Stimulated activated naive CD8-positive, alpha-beta T cell treated with anti-CD3 and anti-CD28 coated beads, Interleukin-15, amount 100 ng/mL, for 72 hours (primary cell): ENCODE measurements at places on chromosomes 12 and 14.

DNA sequence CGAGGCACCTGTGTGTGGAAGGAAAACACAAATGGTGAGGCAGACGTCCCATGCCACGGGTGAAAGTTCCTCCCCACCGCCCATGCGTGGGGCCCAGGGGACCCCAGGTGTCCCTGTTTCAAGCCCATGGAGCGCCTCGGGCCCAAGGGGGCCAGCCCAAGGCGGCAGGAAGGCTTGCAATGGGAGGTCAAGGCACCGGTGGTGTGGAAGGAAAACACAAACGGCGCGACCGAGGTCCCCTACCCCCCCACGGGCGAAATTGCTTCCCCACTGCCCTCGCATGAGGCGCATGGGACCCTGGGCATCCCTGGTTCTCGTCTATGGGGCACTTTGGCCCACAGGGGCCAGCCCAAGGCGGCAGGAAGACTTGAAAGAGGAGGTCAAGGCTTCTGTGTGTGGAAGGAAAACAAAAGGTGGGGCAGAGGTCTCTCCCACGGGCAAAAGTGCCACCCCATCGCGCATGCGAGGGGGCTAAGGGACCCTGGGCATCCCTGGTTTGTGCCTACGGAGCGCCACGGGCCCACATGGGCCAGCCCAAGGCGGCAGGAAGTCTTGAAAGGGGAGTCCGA lies 379.4 kb downstream of the ALG10 start:
- no peak for DNase-seq

- DNase-seq = no peak
Observed at GRCh38 chr12:45350861-45351260, 135.0 kb downstream of the ANO6 start.

GRCh38 chr14:69582212-69582611 lies 7.5 kb upstream of the CCDC177 start:
- no peak for DNase-seq

DNA sequence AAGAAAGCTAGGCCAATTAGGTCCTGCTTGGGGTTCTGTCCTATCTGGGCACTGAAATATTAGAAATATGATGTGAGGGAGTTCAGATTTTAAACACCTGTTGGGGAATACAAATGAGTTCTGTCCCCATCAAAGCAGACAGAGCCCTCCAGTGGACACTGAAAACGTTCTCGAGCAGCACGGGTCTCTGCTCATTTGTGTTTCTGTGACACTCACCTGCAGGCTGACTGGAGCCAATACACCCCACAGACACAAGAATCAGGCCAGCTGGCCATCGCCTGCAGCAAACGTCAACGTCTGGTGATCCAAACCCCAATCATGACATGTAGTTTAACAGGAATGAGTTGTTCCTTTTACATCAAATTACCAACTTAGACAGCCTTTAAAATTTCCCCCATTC lies 493.4 kb upstream of the TMEM132C start:
- DNase-seq = no peak

DNA sequence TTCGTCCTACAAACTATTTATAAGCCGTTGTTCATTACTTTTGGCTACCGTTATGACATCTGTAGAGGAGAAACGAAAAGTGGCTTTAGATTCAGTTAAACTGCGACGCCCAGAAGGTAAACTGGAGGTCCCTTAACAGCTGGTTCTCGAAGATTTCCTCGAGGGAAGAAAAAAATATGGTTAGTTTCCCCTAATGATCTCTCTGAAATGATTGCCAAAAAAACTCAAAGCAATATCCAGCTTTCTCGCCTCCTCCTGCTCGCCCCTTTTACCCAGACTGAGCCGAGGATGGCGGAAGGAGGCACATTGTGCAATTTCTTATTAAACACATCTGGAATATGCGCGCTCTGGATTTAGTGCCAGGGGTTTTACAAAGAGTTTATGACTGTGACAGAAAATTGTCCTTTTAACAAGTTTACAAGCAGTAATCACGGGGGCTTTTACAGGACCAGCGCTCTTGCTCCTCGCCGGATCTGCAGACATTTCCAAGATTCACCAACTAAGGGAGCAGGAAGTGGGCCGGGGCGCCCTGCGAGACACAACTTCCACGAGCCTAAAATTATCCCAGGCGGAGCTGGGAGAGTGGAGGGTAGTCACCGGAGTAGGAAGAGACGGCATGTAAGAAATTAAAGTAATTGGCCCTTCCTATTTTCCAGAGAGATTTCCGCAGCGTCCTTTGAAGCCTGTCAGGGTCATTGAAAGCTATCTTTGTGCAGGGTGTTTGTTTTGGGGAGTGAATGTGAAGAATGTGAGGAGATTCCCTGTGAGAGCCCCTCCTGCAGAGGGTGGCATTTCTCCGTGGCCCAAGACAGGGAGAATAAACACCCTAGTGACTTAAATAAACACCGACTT lies 5.6 kb downstream of the SIX1 start:
- no peak for DNase-seq

DNA sequence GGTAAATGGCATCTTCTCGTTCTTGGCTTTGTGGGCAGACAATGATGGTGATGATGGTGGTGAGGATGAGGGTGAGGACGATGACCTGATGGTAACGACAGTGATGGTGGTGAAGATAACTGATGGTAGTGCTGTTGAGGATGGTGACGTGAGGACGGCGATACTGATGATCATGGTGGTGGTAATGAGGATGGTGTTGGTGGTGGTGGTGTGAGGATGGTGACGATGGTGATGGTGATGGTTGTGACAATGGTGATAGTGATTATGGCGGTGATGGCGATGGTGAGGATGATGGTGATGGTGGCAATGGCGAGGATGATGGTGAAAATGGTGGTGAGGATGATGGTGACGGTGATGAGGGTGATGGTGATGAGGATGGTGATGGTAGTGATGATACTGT lies 54.5 kb downstream of the FBRSL1 start:
- DNase-seq = no peak

- no peak for DNase-seq
Observed at GRCh38 chr14:36076197-36076596, 100.3 kb downstream of the PTCSC3 start.

DNA sequence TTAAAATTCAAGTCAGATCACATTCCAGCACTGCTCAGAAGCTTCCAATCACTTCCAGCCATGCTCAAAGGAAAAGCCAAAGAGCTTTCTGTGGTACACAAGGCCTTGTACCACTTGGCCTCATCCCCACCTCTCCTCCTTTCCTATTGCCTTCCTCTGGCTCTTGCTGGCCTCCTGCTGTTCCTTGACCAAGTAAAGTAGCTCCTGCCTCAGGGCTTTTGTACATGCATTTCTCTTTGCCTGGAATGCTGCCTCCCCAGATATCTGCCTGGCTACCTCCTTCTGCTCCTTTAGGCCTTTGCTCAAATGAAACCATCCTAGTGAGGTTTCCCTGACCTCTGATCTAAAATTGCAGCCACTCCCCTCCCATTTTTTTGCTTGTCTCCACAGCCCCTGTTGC lies 51.2 kb upstream of the TCL1B start:
- no peak for DNase-seq

- DNase-seq = no peak
Observed at GRCh38 chr12:43028826-43029225, 439.3 kb upstream of the PRICKLE1 start.

DNA sequence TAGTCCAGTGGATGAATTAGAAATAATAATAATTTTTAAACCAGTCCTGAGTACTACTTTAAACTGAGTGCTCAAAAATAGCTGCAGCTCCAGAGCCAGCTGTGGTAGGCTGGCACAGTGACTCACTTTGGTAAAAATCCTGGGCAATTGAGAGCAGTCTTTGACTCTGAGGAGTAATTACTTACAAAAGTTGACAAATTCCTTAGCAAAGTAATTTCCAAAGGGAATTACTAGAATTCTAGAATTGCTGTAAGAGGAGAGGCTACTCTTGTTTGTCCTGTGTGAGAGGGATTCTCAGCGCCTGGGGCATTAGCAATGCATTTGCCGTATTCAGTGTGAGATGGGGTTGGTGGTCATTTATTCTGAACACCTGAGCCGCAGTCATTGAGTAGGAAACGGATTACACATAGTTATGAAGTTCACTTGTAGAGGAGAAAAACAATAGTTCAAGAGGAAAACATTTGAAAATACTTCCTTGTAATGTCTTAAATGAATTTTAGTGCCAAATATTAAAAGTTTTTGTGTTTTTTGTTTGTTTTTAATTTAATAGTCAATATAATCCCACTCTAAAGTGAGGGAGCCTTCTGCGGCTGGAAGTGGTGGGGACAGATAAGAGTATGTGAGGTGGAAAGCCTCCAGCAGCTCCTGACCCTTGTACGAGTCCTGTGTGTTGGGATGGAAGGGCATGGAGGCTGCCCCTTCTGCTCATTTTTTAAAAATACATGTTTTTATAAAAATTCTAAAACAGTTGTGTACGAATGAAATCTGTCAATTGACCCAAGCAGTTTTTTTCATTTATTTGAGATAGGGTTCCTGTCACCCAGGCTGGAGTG lies 41.9 kb downstream of the EID3 start:
- no peak for DNase-seq

DNA sequence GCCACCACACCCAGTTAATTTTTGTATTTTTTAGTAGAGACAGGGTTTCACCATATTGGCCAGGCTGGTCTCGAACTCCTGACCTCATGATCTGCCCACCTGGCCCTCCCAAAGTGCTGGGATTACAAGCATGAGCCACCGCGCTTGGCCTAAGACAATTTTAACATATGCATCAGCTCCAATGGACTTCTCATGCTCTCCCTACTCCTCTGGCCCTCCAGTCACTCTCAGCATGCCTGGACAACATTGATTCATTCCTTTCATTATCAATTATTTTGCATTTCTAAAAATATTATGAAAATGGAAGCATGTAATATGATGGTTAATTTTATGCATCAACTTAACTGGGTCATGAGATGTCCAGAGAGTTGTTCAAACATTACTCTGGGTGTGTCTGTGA lies 469.1 kb upstream of the TMEM132C start:
- no peak for DNase-seq

DNA sequence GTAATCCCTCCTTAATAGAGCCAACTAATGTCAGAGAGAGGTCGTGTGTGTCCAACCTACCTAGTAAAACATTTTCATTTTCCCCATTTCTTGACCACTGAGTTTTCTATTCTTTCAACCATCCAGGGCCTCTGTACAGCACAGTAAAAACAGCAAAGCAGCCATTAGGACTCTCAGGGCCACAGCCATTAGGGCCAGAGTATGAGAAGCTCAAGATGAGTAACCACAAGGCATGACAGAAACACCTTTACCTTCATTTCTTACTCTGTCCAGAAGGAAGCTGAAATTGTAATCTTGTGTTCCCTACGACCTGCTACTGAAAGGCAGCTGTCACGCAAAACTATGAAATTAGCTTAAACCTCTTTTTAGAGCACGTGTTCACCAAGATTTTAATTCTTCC lies 2.3 kb downstream of the SPPL3 start:
- DNase-seq = no peak

- peak; percentile 38 for DNase-seq
Observed at GRCh38 chr14:50085570-50086320, 30.6 kb downstream of the VCPKMT start.

- DNase-seq = no peak
Observed at GRCh38 chr14:56271970-56272369, 153.8 kb downstream of the PELI2 start.

DNA sequence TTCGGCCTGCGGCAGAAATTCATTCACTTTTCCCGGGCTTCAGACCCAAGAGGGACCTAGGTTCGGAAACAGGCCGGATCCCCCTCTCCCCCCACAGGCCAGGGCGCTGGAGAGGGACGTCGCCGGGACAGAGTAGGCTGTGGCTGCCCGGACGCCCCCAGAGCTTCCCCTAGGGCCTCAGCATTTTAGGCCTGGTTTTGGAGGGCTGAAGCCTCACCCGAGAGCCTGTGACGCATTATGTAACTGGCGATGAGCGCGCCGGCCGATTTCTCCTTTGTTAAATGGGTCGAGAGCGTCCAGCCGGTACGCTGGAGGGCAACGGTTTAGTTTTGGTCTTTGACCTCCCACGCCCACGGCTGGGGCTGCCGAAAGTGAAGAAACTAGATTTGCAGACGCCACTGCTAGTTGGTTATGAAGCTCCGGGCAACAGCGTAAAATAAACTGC lies 657 bp downstream of the PEBP1 start:
- DNase-seq = peak; percentile 36

GRCh38 chr14:100737526-100737925 lies 10.8 kb downstream of the DLK1 start:
- DNase-seq = no peak

DNA sequence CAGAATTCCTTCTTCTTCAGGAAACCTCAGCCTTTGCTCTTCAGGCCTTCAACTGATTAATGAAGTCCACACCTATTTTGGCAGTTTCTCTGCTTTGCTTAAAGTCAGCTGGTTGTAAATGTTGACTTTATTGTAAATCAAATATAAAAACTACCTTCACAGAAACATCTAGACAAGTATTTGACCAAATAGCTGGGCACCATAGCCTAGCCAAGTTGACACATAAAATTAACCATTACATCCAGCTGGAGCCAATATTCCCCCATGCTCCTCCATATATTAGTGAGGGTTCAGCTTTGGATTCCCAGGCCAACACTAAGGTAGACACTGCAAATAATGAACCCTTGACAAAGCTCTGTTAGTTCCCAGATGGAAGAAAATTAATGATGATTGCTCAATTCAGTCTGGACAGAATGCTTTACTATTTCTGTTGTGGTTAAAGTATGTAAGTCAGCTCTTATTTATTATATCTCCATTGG lies 125.5 kb downstream of the ZFP36L1 start:
- DNase-seq = no peak

GRCh38 chr14:95285566-95285965 lies 34.1 kb downstream of the CLMN start:
- no peak for DNase-seq

GRCh38 chr12:64574837-64575236 lies 35.5 kb upstream of the RASSF3 start:
- no peak for DNase-seq

DNA sequence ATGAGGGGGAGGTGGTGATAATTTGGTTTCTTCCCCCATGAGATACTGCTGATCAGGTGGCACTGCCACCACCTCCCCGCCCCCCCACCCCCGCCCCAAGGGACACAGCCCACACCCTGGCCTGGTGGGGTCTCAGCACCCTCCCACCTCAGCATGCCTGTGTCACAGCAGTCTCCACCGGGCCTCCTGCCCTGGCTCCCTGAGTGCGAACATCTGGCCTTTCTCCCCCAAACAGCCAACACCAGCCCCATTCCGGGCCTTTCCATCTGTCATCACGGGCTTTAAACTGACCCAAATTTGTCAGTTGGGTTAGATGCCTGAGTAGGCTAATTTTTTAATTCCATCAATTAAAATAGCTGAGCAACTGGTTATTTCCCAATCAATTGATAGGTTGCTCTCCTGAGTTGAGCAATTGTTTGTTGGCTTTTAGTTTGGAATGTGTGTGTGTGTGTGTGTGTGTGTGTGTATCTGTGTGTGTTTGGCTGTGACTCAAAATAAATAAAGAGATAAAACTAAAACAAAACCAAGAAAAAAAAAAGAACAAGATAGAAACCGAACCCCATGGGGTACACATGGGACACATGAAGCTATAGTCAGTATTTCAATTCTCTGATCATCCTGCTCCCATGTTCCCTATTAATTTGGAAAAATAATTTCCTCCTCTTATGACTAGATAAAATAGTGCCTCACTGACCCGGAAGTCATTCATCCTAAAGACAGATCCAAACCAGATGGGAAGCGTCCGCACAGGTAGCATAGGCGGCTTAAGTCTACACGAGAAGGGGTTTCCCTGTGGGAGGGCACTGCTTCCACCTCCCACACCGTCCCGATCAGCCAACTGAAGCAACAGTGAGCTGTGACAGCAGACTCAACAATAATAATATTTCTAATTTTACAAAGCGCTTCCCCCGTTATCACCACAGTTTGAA lies 7.4 kb downstream of the SERPINA12 start:
- no peak for DNase-seq
